ENCODE measurements at places on chromosomes 6 and 20. TPM values are rescaled to one million over a fixed set of nuclear protein-coding genes. Genes with fewer than 3 reads are reported as not detected.

DNA sequence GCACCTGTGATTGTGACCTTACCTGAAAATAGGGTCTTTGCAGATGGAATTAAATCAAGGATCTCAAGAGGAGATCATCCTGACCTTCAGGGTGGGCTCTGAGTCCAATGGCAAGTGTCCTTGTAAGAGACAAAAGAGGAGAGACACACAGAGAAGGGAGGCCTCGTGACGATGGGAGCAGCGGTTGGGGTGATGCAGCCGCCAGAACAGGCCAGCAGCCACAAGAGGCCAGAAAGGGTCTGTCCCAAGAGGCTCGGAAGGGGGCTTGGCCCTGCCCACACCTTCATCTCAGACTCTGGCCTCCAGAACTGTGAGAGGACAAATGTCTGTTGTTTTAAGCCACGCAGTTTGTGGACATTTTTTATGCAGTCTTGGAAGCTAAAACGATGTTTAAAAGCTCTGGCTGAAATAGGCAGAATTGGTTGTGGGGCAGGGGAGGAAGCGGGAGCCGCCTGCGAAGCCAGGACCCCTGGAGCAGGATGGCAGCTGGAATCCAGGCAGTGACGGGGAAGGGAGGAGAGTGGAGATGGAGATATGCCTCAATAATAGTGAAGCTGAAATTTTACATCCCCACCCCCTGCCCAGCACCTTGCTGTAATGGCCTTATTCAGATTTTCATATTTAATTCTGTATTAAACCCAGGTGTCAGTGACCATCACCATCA is 216.4 kb downstream of the ANKRD60 start:
- no peak overlapping the region for H3K4me3 ChIP-seq
- no peak for DNase-seq
- H3K27me3 ChIP-seq: peaks cover 28% of the 10 kb centered on the region
- peaks cover 8% of the 10 kb centered on the region for H3K4me1 ChIP-seq

GRCh38 chr6:132515386-132515785 is 2.5 kb upstream of the STX7 start:
- H3K27ac ChIP-seq: no peak overlapping the region
- no peak for DNase-seq
- peaks cover 9% of the 10 kb centered on the region for H3K27me3 ChIP-seq
- no peaks in the 10 kb centered on the region for H3K36me3 ChIP-seq
- no peak overlapping the region for H3K4me3 ChIP-seq

GRCh38 chr6:124819346-124819745 is 142.9 kb upstream of the RNF217 start:
- H3K36me3 ChIP-seq: no peaks in the 10 kb centered on the region
- DNase-seq: no peak
- H3K27ac ChIP-seq: no peak overlapping the region
- peaks cover 43% of the 10 kb centered on the region for H3K27me3 ChIP-seq
- H3K4me1 ChIP-seq: peaks cover 6% of the 10 kb centered on the region

GRCh38 chr20:57417051-57417689 is 26.0 kb downstream of the RBM38 start:
- H3K36me3 ChIP-seq: no peaks in the 10 kb centered on the region
- no peak overlapping the region for H3K27ac ChIP-seq

MKKS gene
- 18.7 TPM for total RNA-seq

All from progenitor cell of endocrine pancreas (in vitro differentiated cells).